ENCODE measurements at places on chromosomes 2 and 18. TPM values are rescaled to one million over a fixed set of nuclear protein-coding genes. Genes with fewer than 3 reads are reported as not detected.

ATG16L1 gene
- 39.3 TPM for total RNA-seq

TMEM182 gene
- 3.6 TPM for total RNA-seq

ANKRD62 gene
- not detected for total RNA-seq

AQP12A gene
- not detected for total RNA-seq

IL1A gene
- 0.35 TPM for total RNA-seq

NDUFS1 gene
- total RNA-seq, result 102 TPM

OSR1 gene
- total RNA-seq, result 0.24 TPM

IGFBP5 gene
- 0.61 TPM for total RNA-seq

HOXD13 gene
- total RNA-seq, result not detected

KLHL41 gene
- total RNA-seq, result not detected

COLEC11 gene
- not detected for total RNA-seq

DNA sequence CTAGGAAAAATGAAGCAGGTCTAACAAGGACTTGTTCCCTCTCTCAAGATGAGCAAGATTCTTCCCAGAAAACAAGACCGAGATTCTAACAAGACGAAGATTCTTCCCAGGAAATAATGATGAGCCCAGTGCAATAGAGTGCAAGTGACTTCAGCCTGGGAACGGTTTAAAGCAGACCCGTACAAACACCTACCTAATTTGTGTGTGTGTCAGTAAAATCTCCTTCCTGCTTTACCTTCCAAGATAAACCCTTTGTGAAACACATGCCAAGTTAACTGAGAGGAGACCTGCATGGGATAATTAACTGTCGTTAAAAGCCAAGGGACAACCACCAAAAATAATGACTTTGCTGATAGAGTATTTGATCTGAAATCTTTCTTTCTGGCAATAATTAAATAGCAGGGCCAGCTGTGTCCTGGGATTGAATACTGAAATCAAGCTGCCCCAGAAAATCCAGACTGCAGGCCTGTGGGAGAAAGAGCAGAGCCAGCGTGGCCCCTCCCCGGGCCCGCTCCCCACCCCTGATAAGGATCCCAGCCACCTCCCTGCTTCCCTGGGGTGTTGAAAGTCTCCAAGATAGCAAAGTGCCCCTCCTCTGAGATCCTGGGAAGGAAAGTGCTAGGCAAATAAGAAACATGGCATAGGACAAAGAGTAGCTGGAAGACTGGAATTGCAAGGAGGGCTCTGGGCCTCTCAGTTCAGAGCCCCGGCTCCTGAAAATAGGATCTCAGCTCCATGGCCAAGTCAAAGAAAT, 145.5 kb downstream of the CYP26B1 start:
- DNase-seq, result no peak

- DNase-seq, result no peak
These were observed 397.7 kb downstream of the TRIB2 start for GRCh38 chr2:13114391-13114790.

DNA sequence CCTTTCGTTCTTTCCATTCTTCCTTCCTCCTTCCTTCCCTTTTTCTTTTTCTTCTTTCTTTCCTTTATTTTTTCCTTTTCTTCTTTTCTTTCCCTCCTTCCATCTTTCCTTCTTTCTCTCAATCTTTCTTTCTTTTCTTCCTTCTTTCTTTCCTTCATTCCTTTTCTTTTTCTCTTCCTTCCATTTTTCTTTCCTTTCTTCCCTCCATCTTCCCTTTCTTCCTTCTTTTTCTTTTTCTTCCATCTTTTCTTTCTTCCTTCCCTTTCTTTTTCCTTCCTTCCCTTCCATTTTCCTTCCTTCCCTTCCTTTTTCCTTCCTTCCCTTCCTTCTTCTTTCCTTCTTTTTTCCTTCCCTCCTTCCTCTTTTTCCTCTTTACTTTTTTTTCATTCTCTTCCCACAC, 568.7 kb downstream of the GALR1 start:
- DNase-seq, result no peak

GRCh38 chr2:236748385-236748784, 178.8 kb downstream of the ACKR3 start:
- no peak for DNase-seq

- no peak for DNase-seq
These were observed 58.4 kb upstream of the UNC80 start for GRCh38 chr2:209713219-209713618.

- DNase-seq, result no peak
These were observed 66.3 kb upstream of the SCG2 start for GRCh38 chr2:223668302-223668998.

GRCh38 chr2:148552675-148553331, 91.7 kb upstream of the EPC2 start:
- no peak for DNase-seq

DNA sequence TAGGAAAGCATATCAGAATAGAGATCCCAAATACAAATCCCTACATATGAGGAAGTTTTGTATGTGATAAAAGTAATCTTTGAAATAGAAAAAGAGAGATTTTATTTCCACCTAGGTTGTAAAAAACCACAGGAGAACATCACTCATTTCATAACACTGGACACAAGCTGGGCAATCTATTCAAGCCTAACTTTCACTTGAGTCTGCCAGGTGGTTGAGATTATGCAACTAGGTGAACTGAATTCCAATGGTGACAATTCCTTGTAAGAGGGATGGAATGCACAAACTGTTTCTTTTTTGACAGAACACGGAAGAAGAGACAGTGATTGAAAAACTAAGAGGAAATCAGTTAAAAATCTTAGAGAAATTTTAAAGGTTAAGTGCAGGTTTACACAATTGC, 619.6 kb upstream of the TMEFF2 start:
- DNase-seq, result no peak

GRCh38 chr2:212974692-212975091, 176.7 kb downstream of the IKZF2 start:
- no peak for DNase-seq

DNA sequence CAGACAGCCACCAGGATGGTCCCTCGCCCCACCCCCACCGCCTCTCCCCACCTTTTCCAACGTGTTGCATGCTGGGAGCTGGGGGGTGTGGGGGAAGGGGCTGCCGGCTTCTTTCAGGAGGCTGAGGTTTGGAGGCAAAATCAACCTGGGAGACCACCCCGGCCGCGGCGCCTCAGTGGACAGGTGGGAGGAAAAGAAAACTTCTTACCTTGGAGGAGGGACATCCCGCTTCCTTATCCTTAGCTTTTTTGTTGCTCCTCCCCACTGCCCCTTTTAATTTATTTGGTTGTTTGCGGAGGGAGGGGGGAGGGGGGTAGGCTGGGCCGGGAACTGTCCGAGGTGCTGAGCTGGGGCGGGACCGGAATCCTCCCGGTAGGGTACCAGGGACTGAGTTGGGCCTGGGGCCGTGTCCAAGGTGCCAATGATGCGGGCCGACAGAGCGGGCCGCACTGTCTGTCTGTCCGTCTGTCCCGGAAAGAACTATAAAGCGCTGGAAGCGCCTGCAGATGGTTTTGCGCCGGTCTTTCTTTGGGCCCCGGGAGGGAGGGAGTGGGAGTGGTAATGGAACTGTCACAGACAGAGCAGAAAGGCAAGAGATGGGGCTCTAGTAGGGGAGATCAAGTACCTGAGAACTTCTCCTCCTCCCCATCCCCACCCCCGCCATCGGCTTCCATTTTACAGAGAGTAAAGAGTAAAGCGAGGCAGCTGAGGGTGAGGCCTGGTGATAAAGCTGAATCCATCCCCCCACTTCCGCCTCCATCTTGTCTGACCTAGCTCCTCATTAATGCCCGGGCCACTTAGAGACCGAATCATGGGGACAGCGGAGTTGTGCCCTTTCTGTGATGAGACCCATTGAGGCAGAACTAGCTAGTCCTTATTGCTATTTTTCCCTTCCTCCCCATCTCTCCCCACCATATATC, 2.4 kb downstream of the CDK5R2 start:
- peak; percentile 74 for DNase-seq
